CD8-positive, alpha-beta memory T cell (primary cell): ENCODE measurements at places on chromosomes 2 and 18.

GRCh38 chr2:46393347-46393820, 86.0 kb upstream of the TMEM247 start:
- no peak for DNase-seq

DNA sequence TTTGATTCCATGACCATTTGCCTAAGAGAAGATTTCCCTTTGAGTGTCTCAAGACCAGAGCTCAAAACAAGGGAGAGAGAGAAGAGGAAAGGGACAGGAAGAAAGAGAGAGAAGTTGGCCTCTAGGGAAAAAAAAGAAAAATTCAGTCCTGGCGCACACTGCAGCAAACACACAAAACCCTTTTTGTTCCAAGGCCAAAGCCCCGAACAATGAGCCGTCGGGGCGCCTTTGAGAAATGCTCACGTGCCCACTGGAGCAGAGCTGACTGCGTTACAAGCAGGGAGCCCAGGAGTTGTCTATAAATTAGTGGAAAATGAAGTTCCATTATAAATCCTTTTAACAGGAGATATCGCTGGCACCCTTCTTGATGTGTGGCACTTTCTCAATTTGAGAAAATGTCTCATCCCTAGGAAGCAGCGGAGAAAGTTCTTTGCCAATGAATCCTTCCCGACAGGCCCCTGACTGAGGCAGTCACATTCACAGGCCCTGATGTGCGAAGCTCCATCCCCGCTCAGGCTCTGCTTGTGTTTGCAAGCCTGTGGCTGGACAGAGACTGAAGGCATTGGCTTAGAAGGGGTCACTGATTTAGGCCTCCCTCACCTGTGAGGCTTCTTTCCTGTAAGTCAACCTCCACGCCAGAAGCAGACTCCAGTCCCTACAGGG, 32.1 kb upstream of the NCKAP5 start:
- no peak for DNase-seq

DNA sequence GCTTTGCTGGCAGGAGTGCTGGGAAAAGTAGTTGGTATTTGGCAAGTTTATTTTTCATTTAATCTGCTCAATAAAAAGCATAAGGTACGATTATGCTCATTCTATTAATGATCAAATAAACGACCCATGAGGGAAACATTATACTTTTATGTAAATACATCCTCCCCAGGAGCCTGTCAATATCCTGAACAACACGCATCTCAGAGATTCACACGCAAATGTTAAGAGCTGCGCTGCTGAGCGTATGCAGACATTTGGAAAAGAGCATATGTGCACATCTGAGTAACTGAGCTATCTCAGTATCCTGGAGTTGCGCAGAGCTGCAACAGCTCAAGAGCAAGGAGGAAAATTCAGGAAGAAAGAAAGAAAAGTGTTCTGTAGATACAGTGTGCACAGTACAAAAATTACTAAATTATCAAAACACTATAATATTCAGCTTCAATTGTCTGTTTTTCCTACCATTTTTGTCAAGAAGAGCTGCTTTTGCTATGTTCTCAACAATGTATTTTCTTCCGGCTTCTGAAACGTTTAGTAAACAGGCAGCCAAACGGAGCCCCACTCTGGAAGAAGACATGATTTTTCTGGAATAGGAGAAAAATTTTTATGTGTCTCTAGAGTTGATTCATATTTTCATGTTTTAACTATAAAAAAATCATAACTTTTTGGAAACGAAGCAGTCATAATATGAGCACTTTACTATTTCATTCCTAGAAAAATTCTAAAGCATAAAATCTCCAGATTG, 2.4 kb downstream of the FTCDNL1 start:
- no peak for DNase-seq

DNA sequence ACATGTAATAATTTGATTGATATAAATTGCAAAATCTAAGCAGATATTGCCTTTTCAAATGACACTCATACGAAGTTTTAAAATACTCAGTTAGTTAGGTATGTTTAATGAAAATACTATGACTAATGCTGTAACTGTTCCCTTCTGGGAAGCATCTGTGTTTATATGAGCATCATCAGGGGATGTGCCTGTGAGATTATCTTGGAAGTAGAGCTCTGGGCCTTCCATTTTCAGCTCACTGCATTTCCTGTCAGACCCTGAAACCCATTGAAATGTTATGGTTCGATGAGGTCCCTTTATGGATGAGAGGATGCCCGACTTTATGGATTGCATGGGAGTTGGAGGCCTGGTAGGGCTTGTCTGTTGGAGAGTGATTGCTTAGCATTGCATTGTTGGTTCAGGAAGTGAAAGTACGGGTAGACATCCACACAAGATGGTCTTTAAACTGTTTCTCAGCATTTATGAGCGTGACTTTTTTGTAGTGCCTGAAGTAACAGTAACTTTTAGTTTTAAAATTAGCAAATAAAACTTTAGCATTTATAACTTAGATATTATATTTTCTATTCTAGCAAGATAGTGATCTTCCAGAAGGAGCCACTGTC, 28.7 kb downstream of the ELP2 start:
- no peak for DNase-seq

DNA sequence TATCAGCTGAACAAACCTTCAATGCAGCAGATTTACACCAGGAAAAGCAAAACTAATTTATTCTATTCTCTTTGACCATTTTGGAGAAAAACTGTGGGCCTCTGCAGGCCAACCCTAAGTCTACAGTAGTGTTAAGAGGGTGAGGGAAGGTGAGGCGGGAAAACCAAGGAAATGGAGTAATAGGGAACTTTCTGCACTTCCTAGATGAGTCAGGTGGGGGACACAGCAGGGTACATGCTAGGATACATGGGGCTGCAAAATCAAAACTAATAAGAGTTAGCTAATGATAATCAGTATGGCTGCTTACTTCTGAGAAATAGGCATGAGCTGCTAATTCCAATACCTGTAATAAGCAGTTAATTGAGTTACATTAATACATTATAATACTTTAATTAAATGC, 66.0 kb upstream of the PGAP1 start:
- DNase-seq: no peak

GRCh38 chr2:26412091-26412673, 10.5 kb downstream of the DRC1 start:
- DNase-seq: no peak

DNA sequence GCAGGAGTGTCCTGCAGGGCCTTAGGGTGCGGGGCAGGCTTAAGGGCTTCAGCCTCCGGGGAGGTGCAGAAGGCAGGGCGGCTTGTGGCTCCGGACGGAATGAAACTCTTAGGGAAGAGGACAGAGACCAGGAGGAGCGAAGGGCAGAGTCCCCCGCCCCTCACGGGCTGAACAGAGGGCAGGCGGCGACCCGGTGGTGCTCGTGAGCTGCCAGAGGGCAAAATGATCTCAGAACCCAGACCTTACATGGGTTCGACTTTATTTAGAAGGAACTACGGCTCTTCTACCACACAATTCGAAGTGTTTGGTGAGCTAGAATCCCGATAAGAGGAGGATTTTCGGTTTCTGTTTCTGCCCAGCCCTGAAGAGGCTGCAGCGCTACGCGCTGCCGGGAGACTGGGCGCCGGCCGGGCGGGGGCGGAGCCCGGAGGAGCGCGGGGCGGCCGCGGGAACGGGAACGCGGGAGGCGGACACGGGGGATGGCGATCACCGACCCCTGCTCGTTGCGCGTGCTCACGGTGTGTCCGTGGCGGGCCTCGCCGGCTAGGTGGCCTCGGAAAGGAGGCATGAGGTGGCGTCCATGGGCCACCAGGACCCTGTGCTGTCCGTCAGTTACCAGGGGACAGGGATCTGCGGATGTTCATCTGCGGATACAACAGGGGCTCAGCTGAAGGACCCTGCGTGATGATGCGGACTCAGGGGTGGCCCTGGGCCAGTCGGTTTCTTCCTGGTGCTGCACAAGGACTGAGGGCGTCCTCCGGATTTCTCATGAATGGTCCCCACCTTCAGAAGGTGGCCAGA, 4.2 kb upstream of the SP100 start:
- DNase-seq: peak; percentile 75

GRCh38 chr18:46372670-46373069, 268.5 kb downstream of the HAUS1 start:
- no peak for DNase-seq

DNA sequence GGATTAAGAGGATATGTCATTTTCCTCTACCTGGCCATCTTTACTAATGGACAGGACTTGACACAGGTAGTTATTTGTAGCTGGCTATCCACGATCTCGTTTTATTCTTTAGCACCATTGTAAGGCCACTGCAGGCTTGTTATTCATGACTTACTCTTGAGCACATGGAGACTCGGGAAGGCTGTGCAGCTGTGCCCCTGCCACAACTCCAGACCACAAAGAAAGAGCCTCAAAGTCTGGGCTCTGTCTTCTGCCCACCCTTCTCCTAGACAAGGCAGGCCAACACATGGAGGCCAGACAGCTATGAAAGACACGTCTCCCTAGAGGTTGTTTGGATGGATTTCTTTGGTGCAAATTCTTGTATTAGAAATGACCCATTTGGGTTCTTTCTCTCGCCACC, 133.8 kb downstream of the NAPG start:
- no peak for DNase-seq

GRCh38 chr2:19819097-19820065, 82.4 kb downstream of the TTC32 start:
- no peak for DNase-seq

- no peak for DNase-seq
These were observed 248.6 kb upstream of the SIX2 start for GRCh38 chr2:45257820-45258219.

- no peak for DNase-seq
These were observed 145.3 kb downstream of the C1D start for GRCh38 chr2:67917332-67918054.

DNA sequence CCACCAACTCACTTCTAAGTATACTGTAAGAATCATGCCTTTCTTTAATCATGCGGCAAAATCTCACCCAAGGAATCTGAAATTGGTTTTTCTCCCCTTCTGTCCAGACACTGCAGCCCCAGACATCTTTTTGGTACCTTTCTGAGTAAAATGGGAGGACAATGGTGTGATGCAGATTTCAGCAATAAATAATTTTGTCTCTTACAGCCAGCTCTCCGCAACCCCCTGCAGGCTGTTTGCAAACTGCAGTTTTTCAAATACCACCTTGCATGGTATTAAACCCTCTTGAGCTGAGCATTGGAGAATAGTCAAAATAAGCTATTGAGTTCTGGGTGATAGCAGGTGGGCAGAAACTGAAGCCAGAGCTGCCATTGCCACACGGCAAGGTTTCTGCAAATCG, 32.2 kb downstream of the GPR39 start:
- no peak for DNase-seq

GRCh38 chr18:59388817-59389216, 29.8 kb upstream of the LMAN1 start:
- DNase-seq: no peak

DNA sequence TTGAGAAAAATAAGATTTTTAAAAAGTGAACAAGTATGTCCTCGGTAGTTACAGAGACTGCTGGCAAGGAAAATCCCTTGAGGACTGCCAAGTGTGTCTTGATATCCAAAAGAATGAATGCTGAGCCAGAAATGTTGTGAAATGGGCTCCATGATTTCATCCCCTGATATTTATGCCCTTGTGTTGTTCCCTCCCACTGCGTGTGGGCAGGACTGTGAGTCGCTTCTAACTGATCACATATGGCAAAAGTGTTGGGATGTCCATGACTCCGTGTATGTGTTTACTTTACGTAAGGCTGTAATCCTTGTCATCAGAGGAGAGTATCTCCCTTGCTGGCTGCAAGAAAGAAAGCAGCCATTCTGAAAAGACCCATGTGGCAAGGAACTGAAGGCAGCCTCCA, 285.1 kb downstream of the SS18 start:
- DNase-seq: no peak

DNA sequence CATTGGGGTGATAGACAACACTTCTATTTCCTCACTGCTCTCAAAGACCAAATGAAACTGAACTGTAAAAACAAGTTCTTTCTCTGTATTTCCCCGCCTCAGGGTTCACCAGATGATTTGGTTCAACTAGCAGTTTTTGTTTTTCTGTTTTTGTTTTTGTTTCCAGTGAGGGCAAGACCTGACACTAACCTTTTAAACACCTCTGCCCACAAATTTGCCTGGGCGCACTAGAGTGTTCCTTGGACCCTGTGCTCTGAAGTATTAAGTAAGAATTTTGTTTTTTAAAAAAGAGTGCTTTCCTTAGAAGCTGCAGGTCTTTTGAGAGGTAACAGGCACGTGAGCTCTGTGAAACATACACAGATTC, 92.9 kb downstream of the DYSF start:
- DNase-seq: no peak

DNA sequence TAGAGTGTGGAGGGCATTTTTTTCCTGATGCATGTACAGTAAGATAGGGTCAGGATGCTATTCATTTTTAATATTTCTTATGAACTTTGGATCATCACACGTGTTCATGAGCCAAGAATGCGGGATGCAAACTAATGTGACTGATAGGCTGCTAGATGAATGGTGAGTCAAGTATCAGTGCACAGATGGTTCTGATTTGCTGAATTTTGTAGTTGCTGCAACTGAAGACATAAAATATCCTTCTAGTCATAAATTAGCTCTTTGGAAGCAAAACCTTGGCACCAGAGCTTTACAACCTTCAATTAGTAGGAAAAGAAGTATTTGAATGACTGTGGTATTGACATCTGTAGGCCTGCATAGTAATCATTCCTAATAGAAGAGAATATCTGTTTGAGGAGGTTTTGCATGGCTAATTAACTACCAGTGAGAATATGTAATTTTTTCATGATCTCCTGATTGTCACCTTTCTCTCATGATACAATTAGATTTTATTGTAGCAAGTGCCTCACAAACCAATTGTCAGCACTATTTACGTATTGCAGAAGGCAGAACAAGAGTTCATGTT, 94.0 kb downstream of the VRK2 start:
- no peak for DNase-seq

GRCh38 chr2:159266554-159266953, 19.9 kb downstream of the WDSUB1 start:
- no peak for DNase-seq

- no peak for DNase-seq
These were observed 93.3 kb downstream of the SPTBN1 start for GRCh38 chr2:54549430-54549829.

DNA sequence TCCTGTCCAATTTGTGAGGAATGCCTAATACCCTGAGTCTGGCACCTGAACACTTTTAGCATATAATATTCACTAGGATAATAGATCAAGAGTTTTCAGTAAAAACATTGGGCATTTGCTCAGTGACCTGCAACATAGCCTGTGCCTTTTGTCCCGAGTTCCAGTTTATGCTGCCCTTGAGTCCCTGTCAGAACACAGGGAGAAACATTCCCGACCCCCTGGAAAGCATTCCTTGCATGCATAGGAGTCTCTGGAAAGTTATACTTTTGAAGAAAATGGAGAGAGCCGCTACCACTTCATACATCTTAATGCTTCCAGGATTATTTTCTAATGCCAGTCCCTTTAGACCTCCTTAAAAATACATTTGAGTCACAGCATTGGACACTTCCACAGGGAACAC, 107.3 kb downstream of the PLCL1 start:
- no peak for DNase-seq

- no peak for DNase-seq
These were observed 387.1 kb downstream of the RND3 start for GRCh38 chr2:150100336-150100735.

- no peak for DNase-seq
These were observed 73.0 kb downstream of the MTCL1 start for GRCh38 chr18:8778386-8778785.
